Lung microvascular endothelial cell (primary cell): ENCODE measurements at places on chromosomes 7 and 10. TPM values are rescaled to one million over a fixed set of nuclear protein-coding genes. Genes with fewer than 3 reads are reported as not detected.

Gene TFPI2
- 72.1 and 139 TPM in 2 replicates for total RNA-seq

DNA sequence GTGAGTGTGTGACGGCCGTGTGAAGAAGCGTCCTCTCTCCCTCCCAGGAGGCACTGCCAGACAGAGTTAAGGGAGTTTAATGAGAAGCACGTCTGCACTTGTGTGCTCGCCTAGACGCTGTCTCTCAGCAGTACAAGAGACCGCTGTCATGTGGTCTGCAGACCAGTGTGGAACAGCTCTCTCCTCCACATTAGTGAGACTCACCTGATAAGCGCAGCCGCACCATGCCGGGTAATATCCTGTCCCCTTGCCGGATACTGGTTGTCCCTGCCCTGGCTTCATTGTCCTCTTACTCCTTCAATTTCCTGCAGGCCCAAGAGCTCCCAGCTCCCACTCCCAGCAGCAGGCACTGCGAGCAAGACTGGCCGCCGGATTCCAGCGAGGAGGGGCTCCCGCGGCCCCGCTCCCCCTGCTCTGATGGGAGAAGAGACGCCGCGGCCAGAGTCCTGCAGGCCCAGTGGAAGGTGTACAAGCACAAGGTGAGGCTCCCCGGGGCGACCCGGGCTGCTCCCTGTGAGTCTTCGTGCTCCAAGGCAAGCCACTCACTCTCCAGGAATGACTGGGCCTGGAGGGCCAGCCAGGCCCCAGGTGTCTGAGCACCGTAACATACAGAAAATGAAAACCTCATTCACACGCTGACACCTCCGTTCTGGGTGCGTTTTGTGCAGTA lies 33.5 kb upstream of the TTYH3 start:
- no peak for DNase-seq

- no peak for DNase-seq
Observed at GRCh38 chr7:133102276-133103060, 20.6 kb upstream of the CHCHD3 start.

DNA sequence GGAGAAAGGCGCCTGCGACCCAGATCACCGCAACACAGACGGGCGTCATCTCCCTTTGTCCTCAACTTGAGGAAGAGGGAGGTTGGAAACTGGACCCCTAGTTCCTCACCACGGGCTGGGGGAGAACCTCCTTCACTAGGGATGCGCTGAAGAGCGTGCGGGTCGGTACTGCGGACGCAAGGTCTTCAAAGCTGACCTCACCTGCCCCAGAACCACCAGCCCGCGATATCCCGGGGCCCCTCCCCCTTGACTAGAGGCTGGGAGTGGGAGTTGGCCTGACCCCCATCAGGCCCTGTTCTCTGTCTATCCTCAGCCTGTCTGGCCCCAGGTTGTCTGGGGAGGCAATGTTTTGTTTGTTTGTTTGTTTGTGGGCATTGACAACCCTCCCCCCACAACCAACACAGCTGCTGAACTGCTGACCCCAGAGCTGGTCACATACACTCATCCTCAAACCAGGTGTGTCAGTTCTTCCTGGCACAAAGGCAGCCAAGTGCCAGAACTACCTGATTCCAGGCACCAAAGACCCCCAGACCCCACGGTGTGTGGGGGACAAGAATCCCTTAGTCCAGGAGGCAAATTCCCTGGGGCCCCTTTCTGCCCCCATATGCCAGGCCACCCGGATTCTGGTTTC lies 2.9 kb downstream of the NPM3 start:
- no peak for DNase-seq

DNA sequence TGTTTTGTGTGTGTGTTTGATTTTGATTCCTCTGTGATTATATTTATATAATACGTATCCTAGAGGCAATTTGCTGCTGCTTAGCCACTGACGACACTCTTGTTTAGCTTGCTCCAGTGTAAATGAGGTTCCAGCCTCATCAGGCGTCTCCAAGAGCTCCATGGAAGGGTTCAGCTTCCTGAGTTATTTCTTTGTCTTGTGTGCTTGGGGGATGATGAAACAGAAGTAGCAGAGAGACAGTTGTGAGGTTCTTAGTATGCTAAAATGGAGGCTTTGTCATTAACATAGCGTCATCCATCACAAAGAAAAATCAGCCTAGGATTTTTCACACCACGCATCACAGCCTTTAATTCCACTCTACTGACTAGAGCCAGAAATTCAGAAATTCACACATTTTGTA lies 85.1 kb downstream of the KLF6 start:
- no peak for DNase-seq
